ENCODE measurements at places on chromosomes 1 and 21.

DNA sequence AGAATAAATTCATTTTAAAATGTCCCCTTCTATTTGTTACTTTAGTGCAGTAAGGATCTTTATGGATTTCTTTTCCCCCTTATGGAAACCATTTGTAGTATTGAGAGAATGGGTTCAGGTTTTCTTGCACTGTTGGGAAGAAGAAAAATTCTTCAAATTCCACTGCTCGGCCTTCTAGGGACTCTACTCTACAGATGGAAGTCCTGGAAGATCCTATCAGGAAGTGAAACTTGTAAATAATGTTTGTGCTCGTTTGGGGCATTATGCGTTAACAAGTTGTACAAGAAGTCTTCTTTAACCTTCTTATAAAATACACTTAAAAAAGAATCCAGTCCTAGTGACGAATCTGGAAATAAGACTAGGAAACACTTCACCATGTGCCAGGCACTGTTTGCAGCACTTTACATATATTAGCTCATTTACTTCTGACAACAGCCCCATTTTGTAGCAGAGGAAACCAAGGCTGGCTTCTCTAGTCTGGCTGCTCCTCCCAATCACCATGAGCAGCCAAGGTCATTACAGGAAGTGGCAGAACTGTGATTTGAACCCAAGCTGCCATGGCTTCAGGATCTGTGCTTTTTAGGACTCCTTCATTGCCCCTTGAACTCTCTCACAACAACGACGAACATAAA lies 11.8 kb downstream of the LRRC8D start:
- DNase-seq = no peak

GRCh38 chr1:32056598-32056997 lies 16.1 kb upstream of the TMEM39B start:
- DNase-seq = no peak

GRCh38 chr1:37846647-37847339 lies 12.6 kb downstream of the MTF1 start:
- DNase-seq = no peak

GRCh38 chr1:35452106-35452774 lies 105.0 kb downstream of the KIAA0319L start:
- DNase-seq = no peak

DNA sequence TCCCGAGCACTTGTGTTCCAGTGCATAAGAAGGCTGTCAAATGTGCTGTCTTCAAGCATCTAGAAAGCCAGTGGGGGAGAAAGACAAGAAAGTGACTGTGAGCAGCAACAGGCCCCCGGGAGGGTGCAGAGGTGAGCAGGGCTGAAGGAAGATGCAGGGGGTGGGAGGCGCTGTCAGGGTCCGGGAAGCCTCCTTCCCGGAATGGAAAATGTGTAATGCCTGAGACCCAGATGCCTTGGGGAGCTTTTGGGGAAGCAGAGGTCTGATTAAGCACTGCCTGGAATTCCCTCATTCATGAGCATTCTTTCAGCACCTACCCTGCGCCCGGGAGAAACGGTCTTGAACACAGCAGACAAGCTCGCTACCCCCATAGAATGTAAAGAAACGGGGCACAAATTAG lies 1.3 kb downstream of the NPHP4 start:
- no peak for DNase-seq

DNA sequence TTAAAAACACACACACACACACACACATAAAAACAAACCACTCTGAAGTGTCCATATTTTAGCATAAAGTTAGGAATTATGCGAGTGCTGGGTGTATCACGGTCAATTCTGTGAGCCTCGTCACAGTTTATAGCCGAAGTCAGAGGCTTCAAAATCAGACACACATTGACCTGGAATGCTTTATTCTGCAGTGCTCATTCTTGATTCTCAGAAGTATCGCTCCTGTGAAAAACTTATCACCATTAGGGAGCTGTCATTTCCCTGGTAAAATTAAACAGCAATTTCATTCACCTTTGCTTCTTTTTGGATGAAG lies 8.7 kb upstream of the IRF2BP2 start:
- no peak for DNase-seq

DNA sequence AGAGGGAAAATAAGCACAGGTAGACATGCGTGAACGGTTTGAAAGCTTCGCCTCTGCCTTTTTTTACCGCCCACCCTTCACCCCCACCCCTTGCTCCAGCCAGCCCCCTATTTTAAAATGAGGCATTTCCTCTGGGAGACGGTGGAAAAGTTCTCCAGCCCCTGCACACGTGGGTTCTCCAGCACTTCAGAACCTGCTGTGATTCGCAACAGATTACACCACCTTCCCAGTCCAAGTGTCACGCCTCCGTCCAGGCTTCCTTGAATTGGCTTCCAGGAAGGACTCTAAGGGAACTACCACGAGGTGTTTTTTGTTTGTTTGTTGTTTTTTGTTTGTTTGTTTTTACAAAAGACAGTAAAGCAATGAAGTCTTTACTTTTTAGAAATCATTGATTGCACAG lies 2.6 kb downstream of the LRRC7 start:
- no peak for DNase-seq

GRCh38 chr1:114468710-114469468 lies 42.1 kb downstream of the TRIM33 start:
- peak; percentile 92 for DNase-seq

DNA sequence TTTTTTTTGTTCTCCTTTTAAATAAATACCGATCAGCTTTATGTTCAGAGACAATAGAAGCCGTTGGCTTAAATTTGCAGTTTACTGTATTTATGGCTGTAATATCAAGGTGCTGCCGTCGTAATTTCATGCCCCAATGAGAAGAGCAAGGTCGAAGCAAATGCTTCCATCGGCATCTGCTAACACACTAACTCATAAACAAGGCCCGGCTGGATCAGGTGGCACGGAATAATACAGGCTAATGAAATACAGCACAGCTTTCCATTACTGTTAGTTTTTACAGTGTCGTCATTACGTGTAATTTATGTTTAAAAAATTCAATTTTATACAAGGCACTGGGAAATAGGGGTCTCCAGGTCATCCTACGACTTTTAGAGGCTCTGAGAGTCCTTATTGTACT lies 119.0 kb downstream of the PEX14 start:
- DNase-seq = no peak

- DNase-seq = no peak
Measured at GRCh38 chr1:77465922-77466321, 184.1 kb downstream of the AK5 start.

GRCh38 chr1:241077386-241078147 lies 279.4 kb downstream of the RGS7 start:
- no peak for DNase-seq
